AG20443 (cell line): ENCODE measurements at places on chromosomes 12 and 14.

DNA sequence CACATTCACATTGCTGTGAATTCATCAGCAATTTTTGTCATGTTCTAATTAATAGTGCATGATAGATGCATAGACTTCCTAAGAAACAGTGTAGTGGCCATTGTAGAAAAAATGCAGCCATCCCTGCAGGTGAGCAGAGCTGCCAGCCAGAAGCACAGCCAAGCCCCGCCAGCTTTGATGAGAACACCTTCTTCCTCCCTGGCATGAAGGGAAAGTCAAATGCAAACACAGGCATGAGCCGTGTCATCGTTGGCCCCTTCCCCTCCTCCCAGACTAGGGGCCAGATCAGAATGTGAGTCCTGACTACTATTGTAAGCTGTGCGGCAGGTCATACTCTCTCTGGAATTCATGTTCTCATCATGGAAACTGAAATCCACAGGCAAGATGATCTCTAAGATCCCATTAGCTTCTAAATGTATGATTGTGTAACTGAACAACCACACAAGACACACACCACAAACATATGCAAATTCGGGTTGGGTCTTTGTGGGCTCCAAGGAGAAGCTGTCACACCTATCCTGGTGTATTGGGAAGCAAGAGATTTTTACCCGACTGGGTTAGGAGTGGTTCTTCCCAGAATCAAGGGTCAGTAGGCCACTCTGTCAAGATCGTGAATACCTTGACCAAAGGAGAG, 2.8 kb upstream of the AQP2 start:
- no peak for DNase-seq

DNA sequence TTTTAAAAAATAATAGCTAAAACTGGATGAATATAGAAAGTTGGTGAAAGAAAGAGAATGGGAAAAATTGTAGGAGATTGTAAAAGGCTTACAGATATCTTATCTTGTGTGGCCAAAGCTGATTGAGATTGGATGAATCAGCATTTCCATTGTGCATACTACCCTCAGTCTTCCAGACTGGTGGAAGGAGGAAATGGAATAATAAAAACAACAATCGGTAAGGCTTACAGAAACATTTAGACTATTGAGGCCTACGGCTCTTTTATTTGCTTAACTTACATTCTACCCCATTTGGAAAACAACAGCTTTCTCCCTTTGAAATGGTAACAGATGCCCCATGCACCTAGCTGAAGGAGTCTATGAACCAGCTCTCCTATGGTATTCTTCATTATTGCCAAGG, 129.8 kb downstream of the PTPRB start:
- DNase-seq = no peak

- no peak for DNase-seq
Observed at GRCh38 chr14:79724934-79725717, 486.2 kb downstream of the DIO2 start.

- no peak for DNase-seq
Observed at GRCh38 chr12:24233519-24234246, 284.2 kb upstream of the SOX5 start.

DNA sequence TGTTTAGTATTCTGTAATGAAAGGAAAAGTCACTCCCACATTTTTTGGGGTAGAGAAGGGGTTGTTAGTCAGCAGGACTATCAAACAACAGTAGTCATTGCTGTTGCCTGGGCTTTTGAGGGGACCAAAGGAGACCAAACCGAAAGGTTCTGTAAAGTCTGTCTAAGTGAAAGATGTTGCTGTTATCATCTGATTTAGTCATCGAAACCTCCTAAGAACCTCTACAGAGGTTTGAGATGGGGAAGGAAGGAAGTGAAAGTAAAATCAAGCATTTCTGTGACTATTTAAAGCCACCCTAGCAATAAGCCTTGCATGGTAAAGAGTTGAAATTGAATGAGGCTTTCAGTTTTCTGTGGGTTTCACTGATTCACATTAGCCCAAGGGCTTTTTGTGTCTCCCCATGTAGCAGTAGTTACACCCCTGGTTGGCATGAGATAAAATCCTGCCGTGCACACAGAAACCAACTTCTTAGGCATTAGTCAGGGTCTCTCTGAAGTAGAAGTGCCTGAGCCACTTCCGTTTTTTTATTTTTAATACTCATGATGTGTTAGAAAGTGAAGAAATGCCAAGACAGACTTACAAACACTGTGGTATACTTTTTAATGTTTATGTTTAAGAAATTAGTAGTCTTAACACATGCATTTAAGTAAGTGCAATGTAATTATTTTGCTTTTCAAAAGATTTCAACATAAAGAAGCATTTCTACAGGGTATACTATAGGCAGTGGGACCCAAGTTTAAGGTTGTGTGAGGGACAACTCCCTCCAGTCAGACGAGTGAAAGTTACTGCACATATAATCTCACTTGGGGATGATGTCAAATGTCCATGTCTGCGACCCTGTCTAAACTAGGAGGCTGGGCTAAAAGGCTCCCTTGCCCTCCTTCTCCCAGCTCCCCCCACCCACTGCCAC, 50.4 kb downstream of the DYRK2 start:
- peak; percentile 62 for DNase-seq

- DNase-seq = no peak
Observed at GRCh38 chr12:106747973-106748436, 26.5 kb upstream of the RIC8B start.

- no peak for DNase-seq
Observed at GRCh38 chr12:128978067-128978466, 124.8 kb downstream of the GLT1D1 start.

DNA sequence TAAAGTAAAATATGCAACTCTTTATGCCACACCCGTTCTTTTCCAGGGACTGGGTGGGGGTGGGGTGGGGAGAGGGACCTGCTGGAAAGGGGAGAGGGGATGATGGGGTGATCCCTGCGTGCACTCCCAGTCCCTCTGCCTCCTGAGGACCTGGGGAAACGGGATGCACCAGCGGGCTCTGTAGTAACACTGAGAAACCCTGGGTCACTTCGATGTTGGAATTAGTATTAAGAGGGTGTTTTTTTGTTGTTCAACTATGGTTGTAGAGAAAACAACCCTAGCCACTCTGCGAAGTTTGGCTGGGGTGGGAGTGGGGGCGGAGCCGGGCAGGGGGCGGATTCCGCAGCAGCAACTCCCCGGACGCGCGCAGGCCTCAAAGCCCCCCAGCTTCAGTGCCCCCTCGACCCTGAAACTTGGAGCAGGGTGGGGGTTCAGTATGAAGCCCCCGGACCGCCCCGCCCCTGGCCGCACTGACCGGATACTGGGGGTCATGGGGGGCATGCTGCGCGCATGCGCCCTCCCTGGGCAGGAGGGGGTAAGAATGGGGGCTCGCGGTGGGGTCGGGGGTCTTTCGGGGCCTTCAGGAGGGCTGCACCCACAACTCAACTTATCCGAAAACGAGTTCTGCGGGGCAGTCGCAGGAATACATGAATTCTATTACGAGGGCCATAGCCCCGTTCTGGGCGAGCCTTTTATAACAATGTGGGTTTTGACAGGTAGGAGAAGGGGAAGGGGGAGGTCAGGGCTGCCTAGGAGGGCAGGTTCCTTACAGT, 1.3 kb upstream of the ARHGEF25 start:
- DNase-seq = no peak

DNA sequence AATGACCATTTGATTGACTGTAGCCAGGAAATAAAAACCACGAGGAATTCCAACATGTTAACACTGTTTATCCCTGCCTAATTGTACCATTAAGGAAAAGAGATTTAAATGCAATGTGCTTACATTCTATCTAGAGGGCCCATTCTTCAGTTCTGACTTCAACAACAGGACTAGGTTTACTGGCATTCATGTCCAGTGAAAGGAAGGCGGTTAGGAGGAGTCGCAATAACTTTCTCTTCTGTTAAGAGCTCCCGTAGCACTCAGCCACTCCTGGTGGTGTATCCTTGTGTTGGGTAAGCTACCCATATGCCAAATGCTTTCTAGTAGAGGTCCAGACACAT, 154.7 kb downstream of the STXBP6 start:
- no peak for DNase-seq

- peak; percentile 25 for DNase-seq
Observed at GRCh38 chr14:70955543-70956480, 48.6 kb downstream of the PCNX1 start.

- no peak for DNase-seq
Observed at GRCh38 chr12:13082861-13083260, 20.6 kb downstream of the GSG1 start.

- DNase-seq = peak; percentile 24
Observed at GRCh38 chr12:124636138-124636978, 68.9 kb upstream of the NCOR2 start.

DNA sequence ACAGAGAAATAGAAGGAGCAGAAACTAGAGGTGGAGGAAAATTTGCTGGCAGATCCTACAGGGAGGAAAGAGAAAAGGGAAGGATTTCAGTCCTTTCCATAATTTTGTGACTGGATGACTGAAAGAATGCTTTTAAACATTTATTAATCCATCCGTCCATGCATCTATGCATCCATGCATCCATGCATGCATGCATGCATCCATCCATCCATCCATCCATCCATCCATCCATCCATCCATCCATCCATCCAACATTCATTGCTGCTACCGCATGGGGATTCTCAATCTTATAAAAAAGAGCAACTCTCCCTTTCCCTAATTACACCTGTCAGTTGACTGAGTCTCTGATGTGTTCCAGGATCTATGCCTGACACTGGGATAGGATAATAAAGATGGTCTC, 55.7 kb upstream of the NR2C1 start:
- no peak for DNase-seq

- DNase-seq = no peak
Observed at GRCh38 chr12:111840807-111841206, 1.2 kb upstream of the MAPKAPK5 start.

DNA sequence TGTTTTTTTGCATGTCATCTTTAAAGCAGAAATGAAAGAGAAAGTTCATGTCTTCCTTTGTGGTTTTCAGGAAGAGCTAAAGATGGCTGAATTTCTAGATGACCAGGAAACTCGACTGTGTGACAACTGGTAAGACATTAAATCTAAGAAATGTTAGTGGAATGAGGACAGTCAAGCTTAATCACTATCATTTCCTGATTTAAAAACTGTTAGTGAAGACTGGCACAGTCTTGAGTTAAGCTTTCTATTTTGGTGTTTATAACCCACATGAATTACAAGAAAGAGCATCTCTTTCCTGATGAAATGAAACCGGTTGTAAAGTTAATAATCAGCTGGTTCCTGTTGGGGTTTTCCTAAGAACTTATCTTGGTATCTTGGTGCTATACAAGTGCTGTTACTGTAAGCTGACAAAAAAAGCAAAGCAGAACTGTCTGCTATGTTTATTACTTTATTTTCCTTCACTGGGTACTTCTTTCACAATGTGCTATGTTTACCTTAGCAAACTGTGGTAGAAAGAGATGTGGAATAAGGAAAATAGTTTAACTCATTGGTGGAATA, 5.2 kb downstream of the TRAFD1 start:
- no peak for DNase-seq

- peak; percentile 69 for DNase-seq
Observed at GRCh38 chr14:23302290-23303225, at the start of gene PPP1R3E. Gene PPP1R3E, minus strand, starts transcription at chr14:23302859. Its CDS starts 283 bp downstream, at chr14:23302576.

GRCh38 chr12:112839386-112839972, 47.9 kb downstream of the RPH3A start:
- DNase-seq = no peak

GRCh38 chr14:30312214-30312613, 246.7 kb upstream of the G2E3 start:
- DNase-seq = no peak

GRCh38 chr12:10554756-10555481, 49.2 kb downstream of the EIF2S3B start:
- no peak for DNase-seq

- DNase-seq = peak; percentile 5
Observed at GRCh38 chr12:57046947-57047890, 2.7 kb downstream of the MYO1A start.

GRCh38 chr12:57094208-57095160, 5.6 kb downstream of the NAB2 start:
- no peak for DNase-seq

- DNase-seq = peak; percentile 88
Observed at GRCh38 chr12:121776190-121777098, 17.0 kb downstream of the RHOF start.

- no peak for DNase-seq
Observed at GRCh38 chr14:76846331-76847047, 20.3 kb downstream of the LRRC74A start.

DNA sequence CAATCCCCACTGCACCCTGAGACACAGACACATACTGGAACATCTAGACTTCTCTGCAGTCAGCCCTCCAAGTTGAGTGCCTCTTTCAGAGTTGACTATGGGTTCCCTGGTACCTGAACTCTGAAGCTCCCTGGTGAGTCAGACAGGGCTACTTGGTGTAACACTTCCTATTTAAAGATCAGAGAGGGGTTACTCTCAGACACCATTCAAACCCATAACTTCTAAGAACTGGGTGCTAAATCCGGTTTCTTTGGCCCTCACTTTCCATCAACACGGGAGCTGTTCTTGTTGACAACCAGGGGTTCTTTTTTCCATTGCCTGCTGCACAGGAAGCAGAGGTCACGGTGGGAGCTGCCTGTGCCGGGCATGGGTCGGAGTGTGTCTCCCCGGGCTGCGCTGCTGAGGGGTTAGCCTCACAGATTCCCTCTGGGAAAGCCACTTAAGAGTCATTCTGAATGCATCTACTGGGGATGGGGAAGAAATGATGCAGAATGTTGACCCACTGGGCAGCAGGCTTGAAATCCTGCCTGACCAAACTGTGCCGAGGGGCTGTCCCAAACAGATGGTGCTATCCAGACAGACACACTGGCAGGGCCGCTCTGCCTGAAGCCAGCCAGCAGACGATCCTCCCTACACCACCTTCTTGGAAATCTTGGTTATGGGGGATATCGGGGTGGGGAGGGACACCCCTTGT, 74.1 kb downstream of the PITPNM2 start:
- DNase-seq = no peak

GRCh38 chr12:3342051-3342450, 149.0 kb upstream of the PRMT8 start:
- peak; percentile 63 for DNase-seq

- peak; percentile 24 for DNase-seq
Observed at GRCh38 chr14:61524211-61524806, 171.0 kb upstream of the HIF1A start.

GRCh38 chr12:77377116-77377515, 311.7 kb upstream of the E2F7 start:
- peak; percentile 73 for DNase-seq

DNA sequence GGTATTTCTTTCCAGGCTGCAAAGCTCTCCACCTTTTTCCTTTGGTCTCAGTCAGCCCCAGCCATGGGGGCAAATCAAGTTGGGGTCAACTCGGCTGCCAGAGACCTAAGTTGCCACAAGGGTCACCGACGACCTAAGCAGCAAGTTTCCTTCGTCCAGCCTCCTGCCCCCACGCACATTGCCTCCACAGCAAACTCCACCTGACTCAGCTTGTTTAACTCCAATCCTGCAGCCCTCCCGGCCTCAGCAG, 767 bp upstream of the KCNMB4 start:
- no peak for DNase-seq

GRCh38 chr14:104145826-104146601, 7.6 kb downstream of the KIF26A start:
- no peak for DNase-seq

DNA sequence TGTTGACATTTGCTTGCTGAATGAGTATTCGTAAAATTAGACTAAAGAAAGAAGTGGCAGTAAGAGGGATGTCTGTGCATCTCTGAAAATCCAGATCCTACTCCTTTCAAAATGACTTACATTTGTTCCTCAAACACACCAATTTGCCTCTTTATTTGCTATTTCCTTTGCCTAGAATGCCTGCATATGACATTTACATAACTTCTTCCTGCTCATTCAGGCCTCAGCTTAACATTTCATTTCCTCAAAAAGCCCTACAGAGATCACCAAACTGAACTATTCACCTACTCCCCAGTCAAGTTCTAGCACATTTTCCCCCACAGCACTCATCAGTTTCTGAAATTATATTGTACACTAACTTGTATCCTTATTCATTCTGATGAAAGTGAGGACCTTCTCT, 907.2 kb downstream of the LRFN5 start:
- no peak for DNase-seq

GRCh38 chr14:102819747-102820330, 42.6 kb downstream of the TRAF3 start:
- no peak for DNase-seq
